A549 treated with ZK216348 at 1 μM for 4 hours (cell line): ENCODE measurements at places on chromosomes 3 and 15. TPM values are rescaled to one million over a fixed set of nuclear protein-coding genes. Genes with fewer than 3 reads are reported as not detected.

NEK4 gene
- total RNA-seq: 11.5 to 14.3 TPM (median 12.9 TPM) in 5 replicates

CTXN2 gene
- total RNA-seq: not detected in 5 replicates

OCA2 gene
- total RNA-seq: 0.11 to 0.34 TPM (median 0.15 TPM) in 5 replicates

PIGZ gene
- total RNA-seq: 1.0 to 1.7 TPM (median 1.4 TPM) in 5 replicates

EFL1 gene
- total RNA-seq: 22.1 to 28.4 TPM (median 23.2 TPM) in 5 replicates

GOLGA8T gene
- 1.1 to 2.8 TPM (median 2.0 TPM) in 5 replicates for total RNA-seq

ZNF639 gene
- total RNA-seq: 14.8 to 23.7 TPM (median 21.1 TPM) in 5 replicates

IL17RE gene
- 1.1 to 4.2 TPM (median 1.5 TPM) in 5 replicates for total RNA-seq

PLA2G4E gene
- total RNA-seq: not detected in 5 replicates

FBXO40 gene
- not detected in 5 replicates for total RNA-seq

SNX22 gene
- 0.59 to 1.1 TPM (median 0.78 TPM) in 5 replicates for total RNA-seq

HGD gene
- 15.7 to 20.7 TPM (median 20.0 TPM) in 5 replicates for total RNA-seq

SV2B gene
- total RNA-seq: 0.02 to 0.20 TPM (median 0.06 TPM) in 5 replicates

CLSTN2 gene
- total RNA-seq: 0.01 to 0.05 TPM (median 0.02 TPM) in 5 replicates

OXSM gene
- total RNA-seq: 15.6 to 21.3 TPM (median 19.0 TPM) in 5 replicates

ANKRD63 gene
- 0.21 to 0.67 TPM (median 0.35 TPM) in 4 of 5 replicates, not detected in the other for total RNA-seq

MESP1 gene
- total RNA-seq: 1.1 to 10.2 TPM (median 5.1 TPM) in 5 replicates

WDR49 gene
- not detected in 5 replicates for total RNA-seq

LMAN1L gene
- total RNA-seq: not detected in 5 replicates

APOD gene
- 0.54 to 1.4 TPM (median 0.93 TPM) in 5 replicates for total RNA-seq

REC114 gene
- total RNA-seq: not detected in 5 replicates

C3orf85 gene
- total RNA-seq: not detected in 5 replicates

SEMA5B gene
- 0.06 to 0.41 TPM (median 0.19 TPM) in 5 replicates for total RNA-seq
